ENCODE measurements at places on chromosomes 3 and 15.

- peaks cover 3% of the 10 kb centered on the region for H3K27me3 ChIP-seq
- H3K4me1 ChIP-seq = peaks cover 54% of the 10 kb centered on the region
- no peak overlapping the region for H3K4me3 ChIP-seq
- no peaks in the 10 kb centered on the region for H3K36me3 ChIP-seq
- H3K27ac ChIP-seq = no peak overlapping the region
- DNase-seq = no peak
Measured at GRCh38 chr15:71456811-71457210, 341.5 kb downstream of the THSD4 start.

DNA sequence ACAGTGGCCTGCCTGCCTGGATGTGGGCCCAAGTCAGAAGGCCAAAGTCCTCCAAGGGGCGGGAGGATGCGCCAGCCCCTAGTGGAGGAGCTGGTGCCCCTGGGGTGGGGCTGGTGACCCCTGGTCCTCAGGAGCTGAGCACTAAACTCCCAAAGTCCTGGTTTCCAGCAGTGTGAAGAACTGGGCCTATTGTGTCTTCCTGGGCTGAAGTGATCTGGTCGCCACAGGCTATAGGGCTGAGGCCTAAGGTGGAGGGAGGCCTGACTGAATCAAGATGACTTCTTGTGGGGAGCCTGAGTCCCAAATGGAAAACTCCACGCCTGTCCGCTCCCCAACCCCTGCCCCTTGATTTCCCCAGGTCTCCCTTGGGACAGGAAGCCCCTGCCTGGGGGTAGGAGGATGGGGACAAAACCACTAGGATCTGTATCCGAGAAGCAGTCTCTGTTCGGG is 753 bp upstream of the FES start:
- no peak overlapping the region for H3K27ac ChIP-seq
- H3K4me3 ChIP-seq = no peak overlapping the region
- no peak for DNase-seq
- H3K27me3 ChIP-seq = no peaks in the 10 kb centered on the region

DNA sequence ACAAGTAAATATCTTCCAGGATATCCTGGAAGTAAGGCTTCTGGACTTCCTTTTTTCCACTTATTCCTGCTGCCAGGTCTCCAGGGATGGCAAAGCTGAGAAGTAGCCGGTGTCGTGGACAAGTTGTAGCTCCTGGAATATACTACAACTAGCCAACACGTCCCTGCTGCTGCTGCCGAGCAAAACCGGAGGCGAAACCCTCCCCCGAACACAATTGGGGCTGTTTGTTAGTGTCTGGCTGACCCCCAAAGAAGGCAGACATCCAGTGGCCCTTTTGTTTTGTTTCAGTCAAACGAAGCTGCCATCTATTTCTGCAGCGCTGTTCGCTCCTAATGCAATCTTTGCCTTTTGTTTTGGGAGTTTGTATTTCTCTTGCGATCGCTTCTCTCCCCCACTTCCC is 45.3 kb upstream of the EIF5A2 start:
- H3K27me3 ChIP-seq = no peaks in the 10 kb centered on the region
- no peak overlapping the region for H3K4me3 ChIP-seq
- H3K27ac ChIP-seq = no peak overlapping the region

DNA sequence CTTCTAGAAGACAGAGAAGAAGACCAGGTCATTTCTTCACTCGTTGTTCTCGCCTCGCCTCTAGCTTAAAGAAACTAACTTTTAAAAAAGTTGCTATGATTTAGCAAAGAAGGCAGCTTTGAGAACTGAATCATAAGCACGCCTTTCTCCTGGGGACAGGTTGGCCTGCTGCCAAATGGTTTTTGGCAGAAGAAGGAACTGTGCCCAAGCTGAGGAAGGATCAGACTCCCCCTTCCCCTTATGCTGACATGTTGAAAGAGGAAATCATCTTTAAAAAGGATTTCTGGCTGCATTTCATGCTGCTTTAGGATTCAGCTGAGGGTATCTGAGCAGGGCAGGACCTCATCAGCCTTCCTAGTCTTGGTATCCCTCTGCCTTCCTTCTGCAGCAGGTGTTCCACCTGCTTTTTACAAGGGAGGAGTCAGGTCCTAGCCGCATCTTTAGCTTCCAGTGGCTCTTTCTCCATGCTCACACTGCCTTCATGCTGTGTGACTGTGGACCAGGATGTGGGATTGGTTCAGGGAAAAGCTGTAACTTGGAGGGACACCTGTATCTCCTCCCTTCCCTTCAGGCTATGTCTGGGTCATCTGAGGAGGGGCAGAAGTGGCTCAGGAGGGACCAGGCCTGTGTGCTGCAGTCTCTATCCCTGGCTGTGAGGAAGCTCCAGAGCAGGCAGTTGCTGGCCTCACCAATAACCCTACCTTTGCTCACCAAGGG is 34.1 kb upstream of the HACD2 start:
- H3K27ac ChIP-seq = no peak overlapping the region
- H3K36me3 ChIP-seq = peaks cover 7% of the 10 kb centered on the region
- H3K4me3 ChIP-seq = no peak overlapping the region
- H3K4me1 ChIP-seq = peaks cover 19% of the 10 kb centered on the region
- no peak for DNase-seq

DNA sequence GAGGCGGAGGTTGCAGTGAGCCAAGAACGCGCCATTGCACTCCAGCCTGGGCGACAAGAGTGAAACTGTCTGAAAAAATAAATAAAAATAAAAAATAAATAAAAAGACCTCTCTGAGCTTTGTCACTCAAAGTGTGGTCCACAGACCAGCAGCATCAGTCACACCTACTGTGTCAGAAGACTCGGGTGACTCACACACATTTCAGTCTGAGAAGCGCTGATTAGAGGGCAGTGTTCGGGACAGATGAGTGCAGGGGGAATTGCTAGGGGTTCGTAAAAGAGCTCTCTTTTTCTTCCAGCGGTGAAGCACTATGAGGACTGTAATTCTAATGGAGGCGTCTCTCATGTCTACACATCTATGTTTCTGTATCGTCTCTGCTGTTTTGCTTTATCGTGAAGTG is 5.7 kb downstream of the PODXL2 start:
- no peak for DNase-seq
- H3K4me1 ChIP-seq = peaks cover 41% of the 10 kb centered on the region
- H3K27me3 ChIP-seq = peaks cover 18% of the 10 kb centered on the region
- no peak overlapping the region for H3K4me3 ChIP-seq
- H3K36me3 ChIP-seq = no peaks in the 10 kb centered on the region

- H3K27me3 ChIP-seq = peaks cover 19% of the 10 kb centered on the region
- H3K4me1 ChIP-seq = peaks cover 5% of the 10 kb centered on the region
- H3K27ac ChIP-seq = no peak overlapping the region
- no peak for DNase-seq
- H3K4me3 ChIP-seq = peak overlapping the region; percentile 83
Measured at GRCh38 chr3:148990236-148990635, 1.1 kb upstream of the GYG1 start.

DNA sequence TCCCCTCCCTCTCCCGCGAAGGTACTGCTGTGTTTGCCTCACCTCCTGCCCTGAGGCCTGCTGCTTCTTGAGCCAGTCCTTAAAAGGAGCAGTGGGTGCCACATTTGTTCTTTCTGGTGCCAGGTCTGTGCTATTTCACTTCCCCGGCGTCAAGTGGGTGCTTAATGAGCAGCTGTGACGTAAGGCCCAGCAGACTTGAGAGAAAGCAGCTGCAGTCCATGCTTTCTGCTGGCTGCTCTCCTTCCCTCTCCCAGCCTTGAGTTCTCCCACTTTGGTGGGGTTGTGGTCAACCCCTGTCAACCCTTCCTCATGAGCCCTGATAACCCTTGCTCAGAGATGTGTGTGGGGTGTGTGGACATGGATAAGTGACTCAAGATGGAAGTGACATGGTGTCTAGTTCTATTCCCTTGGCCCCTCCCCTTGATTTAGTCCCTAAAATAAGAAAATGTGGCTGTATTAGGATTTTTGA is 6.9 kb downstream of the INAFM2 start:
- peaks cover 62% of the 10 kb centered on the region for H3K4me1 ChIP-seq
- DNase-seq = no peak
- no peak overlapping the region for H3K27ac ChIP-seq
- H3K27me3 ChIP-seq = peaks cover 28% of the 10 kb centered on the region
- peaks cover 14% of the 10 kb centered on the region for H3K36me3 ChIP-seq
- no peak overlapping the region for H3K4me3 ChIP-seq
